Activated T-helper 1 cell treated with anti-CD3 and anti-CD28 coated beads, Interleukin-2, amount 50 U/mL, for 16 hours (primary cell): ENCODE measurements at places on chromosomes 2 and 18.

- no peak for DNase-seq
These were observed 780.0 kb downstream of the CNTNAP5 start for GRCh38 chr2:124805060-124805459.

- no peak for DNase-seq
These were observed 19.1 kb upstream of the MARCHF4 start for GRCh38 chr2:216391401-216391800.

GRCh38 chr18:51193621-51194287 is 3.7 kb downstream of the MEX3C start:
- no peak for DNase-seq

DNA sequence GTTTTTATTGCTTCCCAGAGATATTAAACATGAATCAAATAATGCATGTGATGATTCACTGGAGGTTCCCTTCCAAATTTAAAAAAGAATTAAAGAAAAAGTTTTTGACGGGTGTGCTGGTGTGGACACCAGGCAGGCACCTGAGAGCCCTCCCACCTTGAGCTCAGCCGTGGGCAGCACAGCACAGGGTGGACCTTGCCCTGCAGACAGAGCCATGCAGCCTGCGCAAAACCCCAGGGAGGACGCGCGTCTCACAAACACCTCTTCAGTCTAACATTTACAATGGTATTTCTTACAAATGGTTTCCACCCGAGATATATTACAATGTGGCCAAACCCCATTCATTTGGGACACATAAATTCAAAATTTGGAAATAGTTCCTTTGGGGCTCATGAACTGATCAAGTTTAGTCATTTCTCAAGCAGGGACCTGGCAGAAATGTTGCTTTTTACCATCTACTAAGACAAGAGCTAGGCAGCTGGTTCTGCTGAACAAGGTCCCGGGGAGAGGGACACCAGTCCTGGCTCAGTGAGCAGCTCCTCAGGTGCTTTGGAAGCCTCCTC is 45.4 kb downstream of the ODC1 start:
- DNase-seq = no peak

GRCh38 chr2:70301344-70302194 is at the start of gene FAM136A:
Gene FAM136A, minus strand, starts transcription at chr2:70302067. Its CDS starts 56 bp downstream, at chr2:70302011.
- peak; percentile 77 for DNase-seq

- no peak for DNase-seq
These were observed 719 bp downstream of the SMAD2 start for GRCh38 chr18:47929681-47930198.

DNA sequence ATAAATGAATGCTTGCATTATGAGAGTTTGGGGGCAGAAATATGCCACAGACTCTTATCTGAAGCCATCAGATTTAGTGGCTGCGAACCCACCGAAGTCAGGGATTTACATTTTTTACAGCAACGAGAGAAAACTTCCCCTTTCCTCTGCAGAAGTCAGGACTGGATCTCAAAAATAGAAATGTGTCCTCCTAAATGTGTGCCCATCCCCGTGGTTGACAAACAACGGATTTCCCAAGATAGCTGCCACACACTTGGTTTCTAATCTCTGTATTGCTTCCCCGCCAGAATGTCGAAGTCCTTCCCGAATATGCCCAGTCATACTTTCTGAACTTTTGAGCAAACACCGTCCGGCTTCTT is 879 bp upstream of the ADAM23 start:
- no peak for DNase-seq

GRCh38 chr2:178109813-178110212 is 2.4 kb upstream of the RBM45 start:
- no peak for DNase-seq

GRCh38 chr2:11976073-11976472 is 229.6 kb downstream of the LPIN1 start:
- DNase-seq = no peak

DNA sequence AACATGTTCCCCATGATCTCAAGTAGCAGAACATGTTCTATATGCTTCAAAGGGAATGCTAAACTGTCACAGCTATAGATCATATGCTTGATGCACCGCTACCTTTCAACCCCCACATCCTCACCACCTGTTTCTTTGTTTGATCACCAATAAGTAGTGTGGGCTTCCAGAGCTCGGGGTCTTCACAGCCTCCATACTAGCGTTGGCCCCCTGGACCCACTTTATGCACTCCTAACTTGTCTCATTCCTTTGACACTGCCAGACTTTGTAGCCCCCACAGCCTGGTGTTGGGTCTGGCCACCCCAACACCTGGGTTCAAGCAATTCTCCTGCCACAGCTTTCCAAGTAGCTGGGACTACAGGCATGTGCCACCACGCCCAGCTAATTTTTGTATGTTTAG is 11.6 kb upstream of the RBM44 start:
- DNase-seq = no peak

- DNase-seq = no peak
These were observed 218.8 kb upstream of the APCDD1 start for GRCh38 chr18:10235661-10235952.

GRCh38 chr2:232776435-232776834 is at the start of gene KCNJ13:
Gene KCNJ13, minus strand, starts transcription at chr2:232776565. Its CDS starts 5,203 bp downstream, at chr2:232771362.
- no peak for DNase-seq

- no peak for DNase-seq
These were observed 26.2 kb downstream of the CERS6 start for GRCh38 chr2:168482269-168482668.

DNA sequence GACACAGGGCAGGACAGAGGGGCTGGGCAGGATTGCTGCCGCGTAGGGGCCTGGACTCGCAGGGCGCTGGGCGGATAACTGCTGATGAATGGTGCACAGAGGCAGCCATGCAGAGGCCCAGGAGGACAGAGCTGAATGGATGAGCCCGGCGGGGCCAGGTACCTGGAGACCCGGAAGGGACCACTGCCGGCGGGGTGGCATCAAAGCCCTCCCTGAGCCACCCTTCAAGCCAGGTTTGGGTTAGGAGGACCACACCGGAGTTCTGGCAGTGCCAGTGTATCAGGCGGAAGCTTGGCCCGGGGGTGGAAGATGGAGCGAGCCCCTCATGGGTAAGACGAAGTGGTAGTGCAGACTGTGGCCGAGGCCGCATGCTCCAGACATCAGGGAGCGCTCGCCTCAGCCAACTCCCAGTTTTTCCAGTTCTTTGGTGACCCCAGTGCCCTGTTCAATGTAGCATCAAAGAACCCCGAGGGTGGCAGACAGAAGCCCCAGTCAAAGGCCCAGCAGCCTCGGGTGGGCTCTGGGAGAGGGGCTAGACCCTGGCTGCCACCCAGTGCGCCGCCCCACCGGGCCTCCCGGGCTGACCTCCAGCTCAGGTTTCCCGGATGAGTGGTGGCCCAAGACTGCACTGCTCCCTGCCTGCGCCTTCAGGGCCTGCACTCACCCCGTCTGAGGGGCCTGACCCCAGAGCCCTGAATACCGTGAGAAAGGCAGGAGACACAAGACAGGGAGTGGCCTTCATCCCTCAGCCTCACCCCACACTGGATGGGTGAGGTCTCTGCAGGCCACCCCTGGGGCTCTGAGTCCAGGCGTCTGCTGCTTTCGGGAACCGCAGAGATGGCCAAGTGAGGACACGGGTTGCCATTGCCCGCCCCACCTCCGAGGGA is 50.9 kb downstream of the ACAA2 start:
- DNase-seq = no peak

DNA sequence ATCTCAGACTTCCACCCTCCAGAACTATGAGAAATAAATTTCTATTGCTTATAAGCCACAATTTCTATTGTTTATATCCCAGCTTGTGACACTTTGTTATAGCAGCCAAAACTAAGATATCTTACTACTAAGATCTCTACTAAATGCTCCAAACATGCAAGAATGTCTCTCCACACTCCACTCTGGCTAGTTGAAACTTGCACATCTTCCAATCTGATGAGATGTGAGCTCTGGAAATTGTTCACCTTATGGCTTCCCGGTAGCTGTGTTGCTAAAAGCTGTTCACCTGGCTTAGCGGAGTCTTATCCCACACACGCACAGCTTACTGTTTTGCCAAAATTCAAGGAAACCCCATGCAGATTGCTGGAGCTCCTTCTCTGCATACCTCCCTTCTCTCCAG is 43.9 kb downstream of the PKDCC start:
- no peak for DNase-seq

DNA sequence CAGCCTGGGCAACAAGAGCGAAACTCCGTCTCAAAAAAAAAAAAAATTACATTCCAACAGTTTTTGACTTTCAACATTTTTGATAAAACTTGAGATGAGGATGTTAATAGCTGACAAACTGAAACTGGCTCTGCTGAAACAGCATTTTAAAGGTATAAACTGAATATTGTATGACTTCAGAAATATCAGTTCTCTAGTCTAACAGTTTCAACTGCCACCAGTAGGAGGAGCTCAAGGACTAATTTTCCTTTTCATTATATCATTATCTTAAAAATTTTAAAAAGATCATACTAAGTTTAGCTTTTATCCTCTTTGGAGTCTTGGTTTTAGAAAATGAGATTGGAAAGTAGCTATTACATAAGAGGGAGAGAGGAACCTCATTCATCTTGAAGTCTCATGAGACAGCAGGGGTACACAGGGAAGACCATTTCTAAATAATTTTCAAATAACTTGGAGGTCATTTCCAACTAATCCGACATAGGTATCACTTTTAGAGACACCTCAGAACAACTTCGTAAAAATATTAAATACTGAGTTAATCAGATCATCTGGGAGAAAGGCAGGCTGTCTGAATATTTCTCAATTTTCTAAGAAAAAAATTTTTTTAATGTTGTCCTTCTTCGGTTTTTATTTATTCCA is 37.6 kb upstream of the MCM6 start:
- DNase-seq = no peak

GRCh38 chr2:3176071-3176868 is 201.3 kb downstream of the EIPR1 start:
- no peak for DNase-seq

- DNase-seq = no peak
These were observed 241.0 kb downstream of the FSIP2 start for GRCh38 chr2:185979546-185980071.

DNA sequence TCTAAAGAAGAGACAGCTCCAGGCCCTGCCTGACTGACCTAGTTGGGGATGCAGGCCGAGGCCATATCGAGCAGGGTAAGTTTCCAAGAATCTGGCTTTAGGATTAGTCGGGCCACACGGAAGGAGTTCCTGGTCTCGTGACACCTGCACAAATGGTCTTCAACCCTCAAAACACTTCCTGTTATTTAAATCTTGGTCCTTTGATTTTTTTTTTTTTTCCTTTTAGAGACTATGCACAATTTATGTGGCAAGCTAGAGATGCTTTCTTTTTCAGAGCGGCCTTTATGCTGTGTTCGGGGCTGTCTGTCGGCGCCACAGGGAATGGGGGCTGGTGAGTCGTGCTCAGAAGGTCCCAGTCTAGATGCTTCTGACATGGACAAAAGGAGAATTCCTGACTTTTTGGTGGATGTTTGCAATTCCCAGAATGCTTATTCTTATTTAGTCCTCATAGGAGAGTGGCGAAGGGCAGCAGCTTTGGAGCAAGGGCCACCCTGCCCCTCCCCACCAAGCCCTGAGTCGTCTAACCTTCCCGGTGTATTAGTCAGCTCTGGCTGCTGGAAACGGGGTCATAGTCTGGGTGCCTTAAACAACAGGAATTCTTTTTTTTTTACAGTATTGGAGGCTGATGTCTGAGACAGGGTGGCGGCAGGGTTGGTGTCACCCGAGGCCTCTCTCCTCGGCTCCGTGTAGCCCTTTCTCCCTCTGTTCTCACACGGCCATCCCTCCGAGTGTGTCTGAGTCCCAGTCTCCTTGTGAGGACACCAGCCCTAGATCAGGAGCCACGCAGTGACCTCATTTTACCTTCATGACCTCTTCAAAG is 27.4 kb downstream of the HPCAL1 start:
- DNase-seq = no peak

GRCh38 chr18:41216341-41217003 is 738.6 kb upstream of the PIK3C3 start:
- no peak for DNase-seq

DNA sequence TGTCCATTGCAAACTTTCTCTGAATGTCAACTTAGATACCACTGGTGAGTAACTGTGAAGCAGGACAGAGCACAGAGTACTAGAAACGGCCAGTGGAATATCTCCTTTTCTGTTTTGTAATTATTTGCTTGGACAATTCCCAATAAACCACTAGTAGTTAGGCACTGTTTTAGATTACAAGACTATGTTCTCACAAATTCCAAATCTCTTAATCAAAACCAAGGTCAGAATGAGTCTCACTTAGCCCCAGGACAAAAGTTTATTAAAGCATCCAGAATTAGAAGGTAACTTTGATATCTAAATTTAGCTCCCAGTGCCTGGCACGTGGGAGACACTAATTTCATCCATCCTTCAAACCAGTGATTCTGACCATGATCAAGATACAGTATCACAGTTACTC is 89.0 kb downstream of the ZNF521 start:
- no peak for DNase-seq

- no peak for DNase-seq
These were observed 66.1 kb downstream of the ASB1 start for GRCh38 chr2:238492840-238493239.

DNA sequence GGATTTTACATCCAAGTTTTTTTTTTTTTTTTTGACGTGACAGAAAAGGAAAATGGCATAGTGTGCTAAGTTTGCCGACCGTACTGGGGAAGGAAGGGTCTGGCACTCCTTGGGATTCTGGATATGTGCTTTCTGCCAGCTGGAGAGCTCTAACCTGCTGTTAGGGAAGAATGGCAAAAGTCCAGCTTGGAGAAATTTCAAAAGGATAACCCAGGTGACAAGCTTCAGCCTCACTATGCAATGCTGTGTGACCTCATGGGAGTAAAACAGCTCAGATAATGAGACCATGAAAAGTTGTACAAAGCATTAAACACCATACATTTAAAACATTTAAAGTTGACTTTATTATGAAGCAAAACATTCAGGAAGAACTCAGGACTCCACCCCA is 10.3 kb upstream of the GPR45 start:
- DNase-seq = no peak

GRCh38 chr18:6741232-6741663 is 11.7 kb downstream of the ARHGAP28 start:
- DNase-seq = no peak

DNA sequence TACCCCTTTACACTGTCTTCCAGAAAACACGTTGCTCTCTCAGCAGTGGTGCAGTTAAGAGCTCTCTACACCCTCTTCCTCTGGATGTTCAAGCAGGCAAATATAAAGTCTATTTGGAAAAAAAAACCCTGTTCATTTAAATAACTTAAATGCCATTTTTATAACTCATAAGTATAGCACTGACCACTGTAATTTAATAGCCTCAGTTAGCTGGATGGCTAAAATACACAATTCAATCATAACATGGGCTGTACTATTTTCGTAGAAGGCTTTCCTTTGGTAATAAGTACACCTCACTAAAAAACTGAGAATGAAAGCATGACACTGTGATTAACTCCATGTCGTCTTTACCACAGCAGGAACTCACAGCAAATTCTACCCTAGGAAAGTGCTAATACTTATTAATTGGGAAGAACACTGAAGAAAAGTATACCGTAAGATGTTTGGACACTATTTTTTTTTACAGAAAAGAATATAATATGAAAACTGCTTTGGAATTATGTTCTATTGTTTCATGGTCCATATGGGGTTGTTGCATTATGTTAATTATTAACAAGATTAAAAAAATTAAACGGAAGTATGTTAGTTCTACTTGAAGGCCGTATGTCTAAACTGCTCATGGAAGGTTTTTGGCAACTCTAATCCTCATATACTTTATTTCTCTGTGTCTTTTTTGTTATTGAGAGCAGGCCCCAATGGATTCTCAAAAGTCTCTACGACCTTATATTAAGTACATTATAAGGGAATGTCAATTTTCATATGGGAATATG is 269.1 kb downstream of the ZNF385B start:
- no peak for DNase-seq
